CD4-positive, alpha-beta T cell treated with Interleukin-15 for 1 hour (primary cell): ENCODE measurements at places on chromosomes 7 and 10.

GRCh38 chr7:43112459-43112940 lies at the start of gene HECW1:
Gene HECW1 (plus strand): TSS chr7:43112647. CDS start chr7:43243906, 131,259 bp downstream.
- no peak for DNase-seq

GRCh38 chr7:1667566-1668395 lies 2.3 kb upstream of the ELFN1 start:
- peak; percentile 6 for DNase-seq

- DNase-seq, result no peak
Measured at GRCh38 chr7:32147546-32148268, 77.5 kb upstream of the PDE1C start.

DNA sequence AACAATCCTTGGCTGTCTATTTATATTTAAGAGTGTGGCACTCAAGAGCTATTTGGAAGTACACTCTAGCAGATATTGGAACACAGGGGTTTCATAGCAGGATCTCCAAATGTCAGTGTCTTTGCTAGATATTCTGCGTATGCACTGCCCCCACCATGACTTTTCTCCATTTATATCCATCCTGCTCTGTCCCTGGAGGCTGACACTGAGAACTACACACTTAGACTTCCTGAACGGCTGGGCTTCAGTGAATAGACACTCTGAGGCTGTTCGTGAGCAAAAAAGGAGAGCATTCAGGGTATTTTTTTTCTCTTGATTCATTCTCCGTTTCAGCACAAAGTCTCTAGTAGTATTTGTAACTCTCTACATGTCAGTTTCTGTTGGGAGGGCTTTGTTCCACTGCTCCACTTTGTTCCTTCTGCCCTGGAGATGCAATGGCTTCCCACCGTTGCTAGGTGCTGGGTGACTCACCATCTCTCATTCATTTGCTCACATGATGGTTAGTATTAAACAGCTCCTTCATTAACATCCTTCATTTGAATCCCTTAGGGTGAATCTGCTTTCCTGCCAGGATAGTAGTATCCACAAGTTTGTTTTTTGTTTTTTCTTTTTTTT lies 155.9 kb upstream of the SLC13A1 start:
- no peak for DNase-seq

DNA sequence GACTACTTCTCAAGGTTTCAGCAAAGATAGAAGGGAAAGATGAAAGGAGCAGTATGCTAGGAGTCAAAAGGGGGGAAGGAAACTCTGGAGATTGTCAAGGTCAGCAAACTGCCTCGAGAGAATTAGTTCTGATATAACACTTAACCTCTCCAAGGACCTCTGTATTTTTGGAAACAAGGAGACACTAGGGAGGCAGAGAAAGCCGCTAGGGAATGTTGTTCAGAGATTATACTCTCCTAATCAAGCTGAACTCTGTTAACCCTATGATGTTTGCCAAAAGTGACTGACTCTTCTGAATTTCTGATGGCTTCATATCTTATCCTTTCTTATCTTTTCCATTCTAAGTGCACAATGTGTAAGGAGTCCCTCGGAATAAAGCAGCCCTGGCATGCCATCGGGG lies 27.1 kb downstream of the CREM start:
- DNase-seq, result no peak

DNA sequence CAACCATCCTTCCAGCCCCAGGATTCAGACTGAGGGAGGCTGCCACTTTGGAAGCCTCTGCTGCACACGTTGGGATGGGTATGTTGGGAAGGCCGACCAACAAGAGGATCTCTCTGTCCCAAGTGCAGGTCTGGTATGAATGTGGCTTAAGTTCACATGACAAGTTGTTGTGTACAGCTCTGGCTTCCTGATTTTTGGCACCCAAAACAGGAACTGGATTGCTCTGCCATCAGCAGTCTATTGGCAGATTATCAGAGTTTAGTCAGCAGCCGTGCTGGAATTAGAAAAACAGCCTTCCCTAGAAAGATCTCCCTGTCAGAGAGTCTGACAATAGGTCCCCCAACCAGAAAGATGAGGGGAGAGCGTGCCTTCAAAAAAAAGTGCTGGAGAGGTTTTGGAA lies 66.9 kb downstream of the GOLGA7B start:
- DNase-seq, result no peak

- DNase-seq, result peak; percentile 39
Measured at GRCh38 chr10:70578371-70578947, 24.1 kb downstream of the PRF1 start.

GRCh38 chr7:30726296-30727006 lies 25.5 kb upstream of the INMT start:
- DNase-seq, result no peak

DNA sequence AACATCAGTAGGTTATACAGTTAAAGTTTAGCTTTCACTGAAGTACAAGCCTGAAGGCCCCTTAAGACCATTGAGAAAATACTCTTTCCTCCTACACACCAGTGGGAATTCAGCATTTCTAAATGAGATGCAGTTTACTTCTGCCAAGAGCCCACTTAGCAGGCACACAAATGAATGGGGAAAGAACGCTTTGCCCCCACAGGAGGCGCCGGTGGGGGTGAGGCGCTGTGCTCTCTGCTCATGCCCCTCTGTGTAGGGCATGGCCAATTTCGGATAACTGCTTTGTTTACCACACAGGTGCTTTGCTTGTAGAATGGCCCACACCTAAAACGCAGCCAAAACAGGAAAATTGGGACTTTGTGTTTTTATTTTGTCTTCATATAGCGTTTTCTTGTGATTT lies 15.9 kb upstream of the LAT2 start:
- no peak for DNase-seq

DNA sequence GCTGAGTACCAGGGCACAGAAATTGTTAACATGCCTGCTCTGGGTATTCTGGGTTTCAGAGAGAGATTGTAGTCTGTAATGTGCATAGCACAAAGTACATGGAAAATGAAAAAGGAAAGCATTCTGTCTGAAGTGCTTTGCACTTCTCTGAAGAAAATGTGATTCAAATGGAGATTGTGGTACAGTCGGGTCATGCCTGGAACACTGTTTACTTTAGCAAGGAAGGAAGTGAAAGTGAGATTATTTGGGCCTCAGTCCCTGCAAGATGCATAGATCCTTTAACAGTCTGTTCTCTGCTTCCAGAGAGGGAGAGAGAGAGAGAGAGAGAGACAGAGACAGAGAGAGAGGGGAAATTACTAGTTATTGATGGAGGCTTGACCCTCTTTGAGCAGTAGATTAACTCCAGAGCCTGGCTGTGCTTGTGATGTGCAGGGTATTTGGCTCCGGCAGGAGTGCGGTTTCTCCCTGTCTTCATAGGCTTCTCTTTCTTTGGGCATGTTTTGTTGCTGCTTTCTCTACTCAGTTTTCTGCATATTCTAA lies 5.4 kb downstream of the VWC2 start:
- no peak for DNase-seq

DNA sequence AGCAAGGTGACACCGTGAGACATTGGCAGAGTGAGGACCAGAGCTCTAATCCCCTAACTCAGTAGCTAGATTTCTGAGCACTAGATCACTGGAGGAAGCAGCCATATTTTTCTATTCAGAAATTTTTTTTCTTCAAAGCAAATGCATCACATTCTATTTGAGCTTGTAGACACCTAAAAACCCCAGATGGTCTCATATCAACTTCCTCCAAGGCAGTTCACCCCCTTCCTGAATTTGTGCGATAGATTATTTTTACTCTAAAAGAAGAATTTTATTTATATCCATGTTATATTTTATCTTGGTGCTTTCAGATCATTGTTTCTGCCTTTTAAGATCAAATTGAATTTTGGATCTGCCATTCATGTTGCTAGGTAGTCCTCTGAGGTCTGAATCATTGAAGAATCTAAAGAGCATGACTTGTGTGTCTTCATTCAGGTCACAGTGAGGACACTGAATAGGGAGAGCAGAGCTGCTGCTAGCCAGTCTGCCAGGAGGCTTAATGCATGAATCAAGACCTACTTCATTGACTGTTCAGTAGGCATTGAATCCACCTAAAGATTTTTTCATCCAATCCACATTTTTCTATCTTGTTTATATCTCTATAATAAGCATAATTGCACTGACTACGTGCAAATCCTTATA lies 92.9 kb upstream of the LRRTM3 start:
- DNase-seq, result no peak

DNA sequence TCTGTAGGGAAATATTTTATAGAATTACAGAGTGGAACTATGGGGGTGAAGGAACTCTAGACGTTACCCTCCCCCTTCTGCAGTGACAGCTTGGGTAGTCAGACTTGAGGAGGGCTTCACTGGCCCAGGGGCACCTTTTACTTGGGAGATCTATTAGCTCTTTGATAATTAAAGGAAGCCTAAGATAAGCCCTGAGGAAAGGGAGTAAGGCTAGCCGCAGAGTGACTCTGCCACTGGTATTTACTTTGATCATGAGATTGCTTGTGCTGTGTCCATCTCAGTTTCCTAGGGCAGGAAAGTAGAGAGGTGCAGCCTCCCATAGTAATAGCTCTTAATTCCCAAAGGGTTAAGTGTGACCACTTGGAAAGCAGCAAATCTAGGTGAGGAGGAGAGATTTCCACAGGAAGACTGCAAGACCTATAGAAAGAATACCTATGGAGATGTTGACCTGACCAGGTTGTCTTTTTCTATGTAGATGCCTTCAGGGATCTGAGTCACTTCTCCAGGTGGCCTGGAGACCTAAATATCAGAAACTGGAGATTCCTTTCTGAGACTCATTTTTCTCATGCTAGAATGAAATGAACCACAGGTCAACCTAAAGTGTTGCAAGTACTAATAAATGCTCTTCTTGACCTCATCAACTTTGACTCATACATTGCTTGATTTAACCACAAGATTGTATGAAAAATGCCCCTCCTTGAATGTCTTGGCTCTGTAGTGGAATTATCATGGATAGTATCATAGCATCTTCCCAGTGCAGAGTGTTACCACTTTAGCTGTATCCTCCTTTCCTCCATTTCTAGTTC lies 447.3 kb upstream of the GHITM start:
- no peak for DNase-seq

DNA sequence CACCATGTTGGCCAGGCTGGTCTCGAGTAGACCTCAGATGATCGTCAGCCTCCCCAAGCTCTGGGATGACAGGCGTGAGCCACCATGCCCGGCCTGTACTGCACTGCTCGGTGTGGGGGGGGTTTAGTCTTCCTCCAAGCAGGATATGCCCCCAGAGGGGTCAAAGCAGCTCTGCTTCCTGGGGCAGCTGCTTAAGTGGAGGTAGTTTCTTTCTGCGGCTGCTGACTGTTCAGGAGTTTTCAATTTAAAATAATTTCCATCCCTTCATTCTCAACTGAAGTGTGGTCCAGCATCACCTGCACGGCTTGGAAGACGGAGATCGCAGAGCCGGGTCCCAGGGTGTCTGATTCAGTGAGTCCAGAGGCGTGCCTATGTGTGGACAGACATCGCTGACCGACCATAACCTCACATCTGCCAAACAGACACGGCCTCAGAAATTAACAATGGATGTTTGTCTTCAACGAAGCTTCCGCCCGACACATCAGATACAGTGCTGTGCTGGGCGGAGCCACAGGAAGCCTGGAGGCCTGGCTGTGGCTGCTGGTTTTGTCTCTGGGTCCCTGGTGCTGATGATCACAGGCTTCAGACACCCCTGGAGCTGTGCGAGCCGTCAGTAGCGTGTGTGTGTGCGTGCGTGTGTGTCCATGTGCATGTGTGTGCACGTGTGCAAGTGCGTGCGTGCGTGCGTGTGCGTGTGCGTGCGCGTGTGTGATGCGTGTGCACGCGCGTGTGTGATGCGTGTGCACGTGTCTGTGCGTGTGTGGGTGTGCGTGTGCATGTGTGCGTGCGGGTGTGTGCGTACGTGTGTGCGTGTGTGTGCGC lies 226.5 kb upstream of the PITRM1 start:
- no peak for DNase-seq

GRCh38 chr10:11144626-11145494 lies 127.2 kb downstream of the CELF2 start:
- no peak for DNase-seq

DNA sequence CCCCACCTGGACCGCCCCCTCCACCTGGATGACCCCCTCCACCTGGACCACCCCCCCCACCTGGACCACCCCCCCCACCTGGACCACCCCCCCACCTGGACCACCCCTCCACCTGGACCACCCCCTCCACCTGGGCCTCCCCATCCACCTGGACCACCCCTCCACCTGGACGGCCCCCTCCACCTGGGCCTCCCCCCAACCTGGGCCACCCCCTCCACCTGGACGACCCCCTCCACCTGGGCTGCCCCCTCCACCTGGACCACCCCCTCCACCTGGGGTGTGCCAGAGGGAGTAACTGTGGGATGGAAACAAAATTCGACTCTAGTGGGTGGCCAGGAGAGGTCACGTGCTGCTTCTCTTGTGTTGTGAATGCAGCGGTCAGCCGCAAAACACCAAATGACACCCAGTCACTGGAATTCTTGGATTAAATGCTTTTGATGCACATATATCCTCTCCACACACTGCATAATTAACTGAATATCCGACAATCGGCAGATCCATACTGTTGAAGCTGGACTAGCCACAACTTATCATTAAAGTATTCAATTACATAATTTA lies 316.7 kb downstream of the PTPRN2 start:
- peak; percentile 14 for DNase-seq

DNA sequence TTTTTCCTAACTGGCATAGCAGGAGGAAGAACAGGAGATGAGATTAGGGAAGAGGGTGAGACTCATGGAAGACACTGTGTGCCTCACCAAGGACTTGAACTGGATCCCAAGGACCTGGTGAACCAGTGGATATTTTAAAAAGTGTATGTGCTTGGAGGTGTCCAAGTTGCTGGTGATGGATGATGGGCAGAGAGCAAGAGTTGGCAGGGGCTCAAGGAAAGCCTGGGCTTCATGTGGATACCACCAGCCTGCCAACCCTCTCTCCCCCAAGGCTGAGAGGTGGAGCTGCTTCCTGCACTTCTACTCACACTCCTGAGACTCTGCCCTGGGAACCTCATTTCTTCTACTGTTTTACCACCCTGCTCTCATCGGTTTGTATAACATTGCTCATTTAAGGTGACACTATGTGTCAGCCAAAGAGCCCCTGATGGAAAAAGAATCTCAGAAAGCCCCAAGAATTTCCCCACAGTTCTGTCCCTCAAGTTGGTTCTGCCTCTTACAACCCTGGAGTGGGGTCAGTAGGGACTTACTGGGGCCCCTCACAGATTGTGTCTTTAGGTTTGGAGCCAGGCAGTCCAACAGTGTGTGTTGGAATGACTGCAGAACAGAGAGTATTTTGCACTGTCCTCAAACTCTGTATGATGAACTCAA lies 56.2 kb upstream of the PDCD4 start:
- DNase-seq, result no peak

- no peak for DNase-seq
Measured at GRCh38 chr7:110827287-110827855, 263.6 kb upstream of the LRRN3 start.

GRCh38 chr7:146449625-146450024 lies 333.0 kb downstream of the CNTNAP2 start:
- DNase-seq, result no peak

DNA sequence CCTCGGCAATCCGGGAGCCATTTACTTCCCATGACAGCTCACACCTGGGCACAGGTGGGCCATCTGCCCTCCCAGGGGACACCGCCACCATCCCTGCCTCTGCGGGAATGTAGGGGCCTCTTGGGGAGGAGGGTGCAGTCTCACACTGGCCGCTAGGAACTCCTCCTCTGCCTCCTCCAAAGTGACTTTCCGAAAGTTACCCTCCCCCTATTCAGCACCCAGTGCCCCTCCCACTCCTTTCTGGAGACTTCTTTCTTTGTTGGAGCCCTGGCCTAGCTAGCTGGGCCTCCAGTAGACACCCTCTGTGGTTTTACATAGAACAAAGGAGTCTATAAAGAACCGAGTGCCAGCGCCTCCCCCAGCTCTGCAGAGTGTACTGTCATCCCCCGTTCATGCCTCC lies 45.8 kb upstream of the MNX1 start:
- no peak for DNase-seq

- DNase-seq, result no peak
Measured at GRCh38 chr10:614139-614711, 75.2 kb downstream of the DIP2C start.

- DNase-seq, result no peak
Measured at GRCh38 chr7:78542981-78543380, 744.4 kb downstream of the PHTF2 start.
